Neuronal stem cell (in vitro differentiated cells): ENCODE measurements at places on chromosomes 1 and 21.

GRCh38 chr1:207987164-207987563 is 76.2 kb upstream of the CD34 start:
- DNase-seq: no peak

- DNase-seq: no peak
Observed at GRCh38 chr1:202944438-202944921, 13.6 kb downstream of the ADIPOR1 start.

- DNase-seq: no peak
Observed at GRCh38 chr1:229952670-229953520, 114.1 kb upstream of the GALNT2 start.

DNA sequence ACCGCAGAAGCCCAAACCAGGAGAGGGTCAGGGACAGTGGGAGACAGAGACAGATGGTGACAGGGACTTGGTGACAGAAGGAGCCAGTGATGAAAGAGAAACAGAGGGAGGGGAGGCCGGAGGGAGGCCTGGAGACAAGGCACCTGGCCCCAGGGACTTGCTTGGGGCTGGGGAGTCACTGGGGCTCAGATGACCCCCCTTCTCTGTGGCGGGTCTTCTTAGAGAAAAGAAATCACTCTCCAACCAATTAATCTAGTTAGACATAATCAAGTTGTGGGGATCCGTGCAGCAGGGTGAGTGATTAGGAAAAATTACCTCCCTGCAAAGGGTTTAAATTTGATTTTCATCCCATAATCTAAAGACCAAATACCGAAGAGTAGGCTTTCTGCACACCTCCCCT is 519.8 kb downstream of the PTPRU start:
- no peak for DNase-seq

- no peak for DNase-seq
Observed at GRCh38 chr1:201551877-201552731, 13.2 kb downstream of the NAV1 start.
